ENCODE measurements at places on chromosomes 1 and 21.

DNA sequence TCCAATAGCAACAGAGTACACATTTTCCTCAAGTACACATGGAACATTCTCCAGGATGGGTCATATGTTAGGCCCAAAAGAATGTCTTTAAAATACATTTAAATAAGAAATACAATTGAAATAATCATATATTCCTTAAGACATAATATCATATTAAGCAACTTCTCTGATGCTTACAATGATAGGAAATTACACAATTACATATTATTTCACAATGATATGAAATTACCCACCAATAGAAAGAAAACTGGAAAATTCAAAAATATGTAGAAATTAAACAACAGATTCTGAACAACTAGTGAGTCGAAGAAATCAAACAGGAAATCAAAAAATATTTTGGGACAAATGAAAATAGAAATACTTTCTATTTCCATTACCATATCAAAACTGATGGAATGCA lies 45.6 kb downstream of the FLVCR1 start:
- DNase-seq: no peak

DNA sequence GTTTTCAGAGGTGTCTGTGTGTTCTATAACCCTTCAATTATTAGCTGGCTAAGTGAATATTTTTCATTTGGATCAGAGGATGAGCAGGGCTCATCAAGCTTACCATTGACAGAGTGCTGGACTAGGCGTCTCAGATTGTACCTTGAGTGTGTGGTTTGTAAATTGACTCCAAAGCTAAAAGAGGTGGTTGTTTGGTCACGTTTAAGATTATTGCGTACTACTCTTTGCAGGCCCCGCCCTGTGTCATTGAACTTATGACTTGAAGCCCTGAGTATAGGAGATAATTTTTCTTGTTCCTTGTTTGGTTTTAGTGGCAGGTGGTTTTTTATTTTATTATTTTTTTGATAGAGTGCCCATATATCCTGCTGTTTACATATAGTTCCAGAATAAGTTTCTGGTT lies 17.7 kb downstream of the MRPS6 start:
- no peak for DNase-seq

DNA sequence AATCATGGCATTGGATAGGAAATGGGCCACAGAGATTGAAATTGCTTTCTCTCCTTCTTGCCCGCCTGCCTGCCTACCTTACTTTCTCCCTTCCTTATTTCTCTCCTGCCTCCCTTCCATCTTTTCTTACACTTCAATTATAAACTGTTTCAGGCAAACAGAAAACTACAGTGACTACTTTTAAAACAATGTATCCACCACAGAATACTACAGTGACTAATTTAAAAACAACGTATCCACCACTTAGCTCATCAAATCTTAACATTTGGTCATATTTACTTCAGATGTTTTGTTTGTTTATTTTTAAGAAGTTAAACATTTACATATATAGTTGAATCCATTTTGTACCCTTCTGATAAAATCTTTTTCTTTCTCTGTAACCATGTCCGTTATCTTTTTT lies 54.4 kb downstream of the SNRPE start:
- DNase-seq: no peak

DNA sequence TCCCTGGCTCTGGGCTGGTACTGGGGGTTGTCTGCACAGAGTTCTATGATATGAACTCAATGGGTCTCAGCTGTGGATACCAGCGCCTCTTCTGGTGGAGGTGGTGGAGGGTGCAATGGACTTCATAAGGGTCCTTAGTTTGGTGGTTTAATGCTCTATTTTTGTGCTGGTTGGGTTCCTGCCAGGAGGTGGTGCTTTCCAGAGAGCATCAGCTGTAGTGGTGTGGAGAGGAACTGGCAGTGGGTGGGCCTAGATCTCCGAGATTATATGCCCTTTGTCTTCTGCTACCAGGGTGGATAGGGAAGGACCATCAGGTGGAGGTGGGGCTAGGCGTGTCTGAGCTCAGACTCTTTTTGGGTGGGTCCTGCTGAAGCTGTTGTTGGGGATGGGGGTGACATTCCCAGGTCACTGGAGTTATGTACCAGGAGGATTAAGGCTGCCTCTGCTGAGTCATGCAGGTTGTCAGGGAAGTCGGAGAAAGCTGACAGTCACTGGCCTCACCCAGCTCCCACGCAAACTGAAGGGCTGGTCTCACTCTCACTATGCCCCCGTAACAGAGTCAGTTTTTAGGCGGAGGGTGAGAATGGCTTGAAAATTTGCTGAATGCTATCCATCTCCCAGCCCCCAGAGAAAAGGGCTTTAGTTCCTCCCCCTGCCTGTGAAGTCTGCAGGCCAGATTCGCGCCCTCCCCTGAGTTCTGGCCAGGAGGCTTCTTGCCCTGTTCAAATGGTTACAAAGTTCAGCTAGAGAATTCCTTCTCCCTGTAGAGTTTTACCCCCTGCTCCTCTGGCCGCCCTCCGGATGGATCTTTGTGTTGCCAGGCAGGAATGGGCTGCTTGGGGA lies 902.9 kb downstream of the LTN1 start:
- no peak for DNase-seq

GRCh38 chr1:179021873-179022272 lies 3.8 kb upstream of the FAM20B start:
- no peak for DNase-seq

GRCh38 chr21:29538115-29538514 lies 239.4 kb downstream of the BACH1 start:
- DNase-seq: no peak

DNA sequence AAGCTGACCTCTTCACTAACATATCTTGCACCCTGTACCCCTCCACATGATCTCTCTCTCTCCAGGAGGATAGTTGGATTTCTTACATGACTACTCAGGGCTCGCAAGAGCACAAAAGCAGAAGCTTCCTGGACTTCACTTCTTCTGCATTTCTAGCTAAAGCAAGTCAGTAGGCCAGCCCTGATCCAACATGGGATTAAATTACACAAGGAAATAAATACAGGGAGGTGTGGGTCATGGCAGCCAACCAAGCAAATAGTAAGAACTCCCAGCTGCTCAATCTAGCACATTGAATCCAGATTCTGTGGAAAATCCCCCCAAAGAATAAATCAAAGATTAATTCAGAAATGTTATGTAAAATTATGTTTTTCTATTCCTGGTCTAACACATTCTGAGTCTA lies 33.3 kb downstream of the KLHDC7A start:
- no peak for DNase-seq

- DNase-seq: no peak
These were observed 303.6 kb downstream of the USH2A start for GRCh38 chr1:216119600-216119999.

DNA sequence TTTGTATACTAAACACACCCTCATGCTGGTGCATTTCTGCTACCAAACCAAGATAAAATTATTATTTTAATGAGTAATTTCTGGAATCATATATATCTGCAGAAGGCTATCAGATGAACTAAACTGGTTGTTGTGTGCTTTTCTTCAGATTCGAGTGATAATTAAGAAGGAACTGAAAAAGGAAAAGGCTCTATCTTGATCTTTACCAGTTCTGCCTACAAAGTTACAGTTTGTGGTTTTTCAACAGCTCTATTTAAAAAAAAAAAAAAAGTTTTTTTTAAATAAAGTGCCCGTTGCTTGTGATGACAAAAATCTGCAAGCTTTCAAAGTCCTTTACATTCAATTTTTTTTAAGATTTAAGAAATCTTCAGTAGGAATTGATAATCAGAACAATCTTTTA lies 13.6 kb downstream of the DENND1B start:
- no peak for DNase-seq

DNA sequence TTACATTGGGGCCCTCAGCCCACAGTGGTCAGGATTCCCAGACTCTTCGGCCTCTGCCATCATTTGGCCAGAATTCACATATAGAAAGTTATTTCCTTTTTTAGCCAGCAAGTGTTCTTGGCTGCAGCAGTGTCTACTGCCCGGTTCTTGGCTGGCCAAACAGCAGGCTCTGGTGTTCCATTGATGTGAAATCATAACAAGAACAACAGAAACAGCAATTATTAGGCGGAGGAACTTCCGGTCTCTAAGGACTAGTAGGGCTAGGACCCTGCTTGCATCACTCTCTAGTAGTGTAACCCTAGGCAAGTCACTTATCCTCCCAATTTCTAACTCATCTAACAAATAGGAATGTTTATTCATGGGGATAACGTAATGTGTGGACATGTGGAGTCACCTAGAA lies 8.7 kb upstream of the GJA5 start:
- no peak for DNase-seq

DNA sequence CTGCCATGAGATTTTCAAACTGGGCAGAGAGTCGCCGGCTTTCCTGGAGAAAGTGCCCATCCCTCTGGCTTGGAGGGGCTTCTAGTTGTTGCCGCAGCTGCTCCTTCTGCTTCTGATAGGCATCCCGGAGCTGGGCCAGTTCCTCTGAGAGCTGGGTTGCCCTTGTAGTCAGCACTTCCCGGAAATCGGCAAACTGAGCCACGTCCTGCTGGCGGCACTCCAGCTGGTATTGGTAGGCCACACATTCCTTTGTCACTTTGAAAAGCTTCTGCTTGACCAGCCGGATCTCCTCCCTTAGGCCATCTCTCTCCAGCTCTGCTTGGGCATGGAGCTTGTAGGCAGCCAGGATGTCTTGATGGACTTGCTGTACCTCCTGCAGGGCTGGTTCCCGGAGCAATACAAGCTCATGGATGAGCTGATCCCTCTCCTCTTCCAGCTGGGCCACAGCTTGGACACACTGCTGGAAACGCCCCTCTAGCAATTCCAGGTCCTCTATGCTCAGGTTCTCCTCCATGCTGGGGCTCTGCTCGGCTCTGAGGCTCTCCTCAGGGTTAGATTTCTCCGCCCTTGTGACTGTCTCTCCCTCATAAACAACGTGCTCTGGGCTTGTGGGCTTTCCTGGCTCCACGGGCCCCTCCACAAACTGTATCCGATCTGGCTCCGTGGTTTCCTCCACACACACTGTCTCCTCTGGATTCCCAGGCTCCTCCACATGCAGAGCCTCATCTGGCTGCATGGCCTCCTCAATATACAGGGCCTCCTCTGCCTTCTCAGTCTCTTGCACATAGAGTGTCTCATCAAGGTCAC lies 7.3 kb downstream of the SYNC start:
- no peak for DNase-seq

DNA sequence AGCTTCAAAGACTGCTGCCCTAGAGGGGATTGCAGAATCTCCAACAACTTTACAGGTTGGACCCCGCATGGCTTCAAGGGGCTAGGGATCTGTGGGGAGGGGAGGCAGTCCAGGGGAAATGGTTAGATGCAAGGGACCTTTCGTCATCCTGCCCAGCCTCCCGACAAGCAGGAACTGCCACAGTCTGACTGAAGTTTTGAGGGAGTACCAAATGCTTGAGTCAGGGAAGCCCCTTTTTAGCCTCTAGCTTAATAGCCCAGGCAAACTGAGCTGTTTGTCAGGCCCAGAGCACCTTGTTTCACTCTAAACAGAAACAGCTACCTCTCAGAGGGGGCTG lies 1.1 kb downstream of the TOR3A start:
- DNase-seq: no peak

DNA sequence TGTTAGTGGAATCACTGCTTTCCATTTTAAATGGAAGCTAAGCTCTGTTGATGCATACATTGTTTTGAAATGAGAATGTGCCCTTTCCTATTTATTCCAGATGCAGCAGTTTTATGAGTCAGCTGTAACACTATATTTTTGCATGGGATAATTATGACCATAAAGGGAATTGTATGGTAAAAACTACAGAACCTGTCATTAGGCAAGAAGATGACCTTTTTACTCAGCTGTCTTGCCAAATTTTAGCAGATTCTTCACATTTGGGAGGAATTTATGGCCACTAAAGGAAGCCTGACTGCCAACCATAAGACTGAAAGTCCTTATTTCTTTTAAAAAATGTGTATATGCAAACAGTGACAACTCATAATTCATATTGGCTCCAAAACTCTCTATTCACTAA lies 356.3 kb upstream of the PRMT6 start:
- DNase-seq: no peak

DNA sequence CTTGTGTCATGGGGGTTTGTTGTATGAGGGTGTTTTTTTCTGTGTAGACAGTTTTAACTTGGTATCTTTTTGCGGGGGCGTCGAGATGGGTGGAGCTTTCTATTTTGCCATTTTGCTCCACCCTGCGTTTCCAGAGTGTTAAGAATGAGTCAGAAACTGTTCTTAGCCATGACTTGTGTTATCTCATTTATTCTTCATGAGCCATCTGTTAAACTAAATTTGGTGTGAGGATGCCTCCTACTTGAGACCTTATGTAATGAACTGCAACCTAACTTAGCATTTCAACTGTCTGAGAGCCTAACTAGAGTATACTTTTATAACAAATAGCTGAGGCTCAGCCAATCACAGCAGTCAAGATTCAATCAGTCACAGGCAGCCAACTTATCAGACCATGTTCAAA lies 1873.5 kb downstream of the NCAM2 start:
- no peak for DNase-seq

GRCh38 chr1:205660361-205660760 lies 19.9 kb downstream of the SLC45A3 start:
- no peak for DNase-seq

GRCh38 chr1:60589916-60590315 lies 492.4 kb upstream of the NFIA start:
- no peak for DNase-seq

- no peak for DNase-seq
These were observed 85.0 kb downstream of the PRDM2 start for GRCh38 chr1:13784971-13785370.

GRCh38 chr21:27286760-27287159 lies 319.9 kb upstream of the ADAMTS5 start:
- DNase-seq: no peak

- no peak for DNase-seq
These were observed 34.7 kb downstream of the CELF3 start for GRCh38 chr1:151681923-151682322.

GRCh38 chr21:34086887-34087306 lies 13.5 kb downstream of the MRPS6 start:
- DNase-seq: no peak

DNA sequence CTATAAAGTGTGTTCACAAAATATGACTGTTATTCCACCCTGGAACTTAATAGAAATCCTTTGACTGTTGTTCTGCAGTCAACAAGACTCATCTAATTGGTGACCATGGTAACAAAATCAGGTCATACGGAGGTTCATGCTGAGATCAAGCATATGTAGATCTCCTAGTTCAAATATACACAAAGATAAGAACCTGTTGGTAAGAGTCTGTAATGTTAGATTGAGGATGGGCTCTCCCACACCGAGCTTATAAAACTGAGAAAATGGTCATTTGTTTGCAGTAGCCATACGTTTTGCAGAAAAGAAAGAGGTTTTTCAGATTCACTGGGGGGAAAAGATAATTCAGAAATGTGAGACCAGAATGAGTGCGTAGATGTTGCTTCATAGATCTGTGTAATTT lies 468.1 kb downstream of the RPS6KC1 start:
- no peak for DNase-seq

GRCh38 chr21:40564318-40564717 lies 282.6 kb downstream of the DSCAM start:
- no peak for DNase-seq

DNA sequence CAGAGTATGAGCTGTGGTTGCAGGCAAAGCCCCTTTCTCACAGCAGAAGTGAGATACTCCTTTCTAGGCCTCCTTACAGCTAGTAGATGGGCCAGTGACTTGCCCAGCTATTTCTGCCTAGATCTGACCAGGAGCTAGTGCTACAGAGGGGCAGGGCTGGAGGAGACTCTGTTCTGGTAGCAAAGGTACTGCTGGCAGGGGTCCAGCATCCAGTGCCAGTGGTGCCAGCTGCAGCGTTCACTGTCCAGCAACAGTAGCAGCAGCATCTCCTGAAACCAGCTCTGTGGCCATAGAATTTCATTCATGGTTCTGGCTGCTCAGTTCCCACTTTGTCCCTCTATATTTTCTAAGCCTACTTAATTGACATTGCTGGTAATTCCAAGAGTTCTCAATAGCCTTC lies 62.5 kb upstream of the CNN3 start:
- DNase-seq: no peak

Measured in activated T-helper 1 cell treated with anti-CD3 and anti-CD28 coated beads, Interleukin-2, amount 50 U/mL, for 16 hours (primary cell).